A549 (cell line): ENCODE measurements at places on chromosomes 16 and 17.

DNA sequence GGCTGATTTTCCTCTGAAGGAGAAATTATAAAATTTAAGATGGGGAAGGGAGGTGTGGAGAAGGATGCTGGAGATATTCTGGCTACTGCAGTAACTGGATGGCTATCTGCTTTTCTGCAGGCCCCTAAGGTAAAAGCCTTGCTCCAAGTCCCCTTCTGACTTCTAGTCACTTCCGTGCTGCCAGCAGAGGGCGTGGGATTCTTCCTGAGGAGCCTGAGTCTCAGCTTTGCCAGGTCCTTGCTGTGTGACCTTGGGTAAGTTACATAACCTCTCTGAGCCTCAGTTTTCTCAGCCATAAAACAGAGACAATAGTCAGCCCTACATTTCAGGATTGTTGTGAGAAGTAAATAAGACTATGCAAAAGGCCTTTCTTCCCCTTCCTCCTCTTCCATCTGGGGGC, 24.3 kb upstream of the TMEM220 start:
- DNase-seq, result peak; percentile 72

DNA sequence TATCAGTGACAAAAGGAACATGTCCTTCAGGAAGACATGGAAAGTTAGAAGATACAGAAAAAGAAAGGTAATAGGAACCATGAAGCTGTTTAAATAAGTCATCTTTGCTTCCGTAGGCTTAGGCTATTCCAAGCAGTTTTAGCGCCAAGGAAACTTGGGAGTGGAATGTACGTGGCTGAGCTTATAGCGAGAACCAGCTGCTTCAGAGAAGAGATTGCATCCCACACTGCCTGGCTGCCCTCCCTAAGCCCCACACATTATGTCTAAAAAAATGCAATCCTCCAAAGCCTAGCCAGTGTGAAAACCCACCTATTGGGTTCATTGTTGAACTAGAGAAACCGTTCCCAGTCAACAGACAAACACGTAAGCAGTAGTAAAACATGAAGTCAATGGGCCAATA, 149.9 kb downstream of the SLC39A11 start:
- no peak for DNase-seq

- DNase-seq, result peak; percentile 92
Observed at GRCh38 chr17:1486802-1487695, 5.4 kb downstream of the MYO1C start.

DNA sequence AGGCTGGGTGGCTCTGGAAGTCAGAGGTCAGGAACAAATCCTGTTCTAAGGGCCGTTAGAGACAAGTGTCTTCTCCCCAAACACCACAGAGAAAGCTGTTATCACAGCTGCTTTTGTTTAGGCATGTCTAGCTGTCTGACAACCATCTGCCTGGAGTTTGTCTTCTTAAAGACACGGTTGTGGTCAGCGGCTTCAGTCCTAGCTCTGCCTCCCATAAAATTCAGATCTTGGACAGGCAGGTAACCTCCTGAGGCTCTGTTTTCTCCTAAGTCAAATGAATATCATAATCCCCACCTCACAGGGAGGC, 2.3 kb upstream of the ITGA3 start:
- no peak for DNase-seq

DNA sequence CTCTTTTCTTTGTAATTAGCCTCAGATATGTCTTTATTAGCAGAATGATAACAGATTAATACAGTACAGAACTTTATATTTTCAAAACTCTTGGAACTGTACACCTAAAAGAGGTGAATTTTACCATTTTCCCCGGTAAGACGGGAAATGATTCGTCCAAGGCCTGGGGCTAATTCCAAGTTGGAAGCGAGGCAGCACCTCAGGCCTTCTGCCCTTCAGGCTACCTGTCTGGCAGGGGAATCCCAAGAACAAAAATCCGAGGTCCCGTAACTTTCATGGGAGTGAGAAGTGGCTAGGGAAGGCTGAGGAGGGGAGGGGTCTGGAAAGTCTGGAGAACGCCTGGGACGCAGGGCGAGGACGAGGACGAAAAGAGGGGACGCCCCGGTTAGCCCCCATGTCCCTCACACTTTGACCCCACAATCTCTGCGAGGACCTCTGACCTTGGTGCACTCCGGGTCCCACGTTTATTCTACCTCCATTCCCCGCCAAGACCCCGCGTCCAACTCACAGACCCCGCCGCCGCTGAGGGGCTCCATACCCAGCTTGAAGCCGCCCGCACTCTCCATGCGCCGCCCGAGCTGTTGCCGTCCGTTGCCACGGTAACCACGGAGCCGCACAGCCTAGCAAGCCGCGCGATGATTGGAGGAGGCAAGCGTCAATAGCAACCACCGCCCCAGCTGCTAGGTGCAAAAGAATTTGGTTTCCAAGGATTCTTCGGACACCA, at the start of gene HYDIN:
HYDIN (minus strand) TSS at position 601 of the 724 bp plus-strand sequence. CDS start 43,827 bp downstream, outside the sequence.
- peak; percentile 67 for DNase-seq

DNA sequence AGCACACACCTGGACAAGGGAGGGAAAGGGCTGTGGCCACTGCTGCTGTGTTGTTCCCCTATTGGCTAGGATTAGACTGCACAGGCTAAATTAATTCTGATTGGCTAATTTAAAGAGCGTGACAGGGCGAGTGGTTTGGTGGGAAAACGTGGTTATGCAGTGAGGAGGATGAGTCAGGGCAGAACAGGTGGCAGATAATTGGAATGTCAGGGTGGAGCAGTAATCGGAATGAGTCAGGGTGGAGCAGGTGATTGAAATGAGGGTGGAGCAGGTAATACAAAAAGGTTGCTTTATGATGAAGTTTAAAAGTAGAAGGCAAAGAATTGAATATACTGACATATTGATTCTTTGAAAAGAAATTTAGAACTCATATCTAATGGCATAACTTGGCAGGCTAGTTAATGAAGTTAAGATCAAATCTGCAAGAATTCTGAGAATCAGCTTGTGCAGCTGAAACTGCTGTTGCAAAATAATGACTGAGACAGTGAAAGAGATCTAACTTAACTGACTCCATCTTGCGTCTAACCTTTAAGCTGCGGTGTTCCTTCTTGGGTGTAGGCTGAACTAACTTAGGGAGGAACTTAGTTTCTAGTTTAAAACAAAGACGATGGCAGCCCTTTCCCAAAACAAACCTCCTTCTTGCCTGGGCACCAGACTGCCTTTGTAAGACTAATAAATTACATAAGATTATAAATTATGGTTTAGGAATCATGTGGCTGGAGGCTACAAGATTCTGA, 174.3 kb downstream of the UTP18 start:
- DNase-seq, result no peak

DNA sequence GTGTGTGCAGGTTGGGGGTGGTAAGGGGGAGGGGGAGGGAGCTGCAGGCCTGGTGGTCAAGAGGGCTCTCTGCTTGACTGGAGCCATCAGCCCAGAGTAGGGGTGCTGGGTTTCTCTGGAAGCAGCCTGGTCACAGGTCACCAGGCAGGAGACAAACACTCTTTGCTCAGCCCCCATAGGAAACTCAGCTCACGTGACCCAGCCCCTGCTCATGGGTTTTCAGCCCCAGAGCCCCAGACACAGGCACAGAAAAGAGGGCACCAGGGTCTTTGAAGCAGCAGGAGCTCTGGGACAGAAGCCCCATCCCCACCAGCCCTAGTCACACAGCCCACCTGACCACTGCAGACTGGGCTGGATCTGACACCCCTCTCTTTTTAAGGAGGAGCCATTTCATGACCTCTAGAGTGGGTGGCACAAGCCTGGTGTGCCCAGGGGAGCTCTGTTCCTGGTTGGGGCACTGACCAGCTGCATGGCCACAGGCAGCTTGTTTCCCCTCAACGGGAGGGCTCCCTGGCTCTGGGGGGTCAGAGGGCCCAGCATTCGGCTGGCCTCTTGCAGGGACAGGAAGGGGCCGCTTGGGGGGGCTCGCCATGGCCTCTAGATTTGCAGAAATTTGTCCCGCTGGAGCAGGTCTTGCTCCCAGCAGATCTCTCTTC, 13.8 kb upstream of the CD79B start:
- no peak for DNase-seq

- peak; percentile 60 for DNase-seq
Observed at GRCh38 chr16:23423496-23424049, 29.4 kb downstream of the COG7 start.

- DNase-seq, result no peak
Observed at GRCh38 chr16:70754371-70754770, 46.6 kb downstream of the VAC14 start.
